Endodermal cell (in vitro differentiated cells): ENCODE measurements at places on chromosomes 11 and 22.

DNA sequence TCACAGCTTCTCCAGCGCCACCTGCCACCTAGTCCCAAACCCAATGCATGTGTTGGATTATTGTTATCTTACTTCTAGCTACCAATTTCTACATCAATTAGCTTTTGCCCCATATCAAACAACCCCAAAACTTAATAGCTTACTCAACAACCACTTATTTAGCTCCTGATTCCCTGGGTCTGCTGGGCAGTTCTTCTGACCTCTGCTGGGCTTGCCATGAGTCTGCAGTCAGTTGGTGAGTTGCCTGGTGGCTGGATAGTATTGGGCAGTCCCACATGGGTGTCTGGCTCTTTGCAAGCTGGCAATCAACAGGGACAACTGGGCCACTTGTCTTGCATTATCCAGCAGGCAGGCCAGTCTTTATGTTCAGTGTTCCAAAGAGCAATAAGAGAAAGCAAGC lies 13.6 kb upstream of the MS4A15 start:
- no peaks in the 10 kb centered on the region for H3K27me3 ChIP-seq
- no peak overlapping the region for H3K27ac ChIP-seq
- no peak for DNase-seq
- no peak overlapping the region for H3K4me3 ChIP-seq

DNA sequence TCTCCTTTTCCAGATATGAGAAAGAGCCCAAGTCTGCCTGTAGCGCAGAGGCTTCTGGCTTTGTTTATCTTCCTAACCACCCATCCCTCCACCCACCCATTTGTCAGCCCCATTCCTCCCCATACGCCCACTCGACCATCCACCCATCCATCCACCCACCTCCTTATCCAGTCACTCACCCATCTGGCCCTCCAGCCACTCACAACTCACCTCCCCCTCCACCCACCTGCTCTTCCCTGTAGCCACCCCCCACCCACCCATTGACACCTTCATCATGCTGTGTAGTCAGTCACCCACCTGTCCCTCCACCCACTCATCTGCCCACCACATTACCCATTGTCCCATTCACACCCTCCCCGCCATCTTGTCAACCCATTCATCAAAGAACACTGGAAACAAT lies 5.5 kb downstream of the CST6 start:
- no peak for DNase-seq
- peaks cover 5% of the 10 kb centered on the region for H3K4me1 ChIP-seq
- H3K27ac ChIP-seq = no peak overlapping the region
- no peaks in the 10 kb centered on the region for H3K27me3 ChIP-seq

GRCh38 chr11:79926707-79927106 lies 485.9 kb upstream of the TENM4 start:
- no peak for DNase-seq
- no peak overlapping the region for H3K27ac ChIP-seq
- no peaks in the 10 kb centered on the region for H3K27me3 ChIP-seq
- no peak overlapping the region for H3K4me3 ChIP-seq
- no peaks in the 10 kb centered on the region for H3K36me3 ChIP-seq
- H3K4me1 ChIP-seq = no peaks in the 10 kb centered on the region

- no peak for DNase-seq
- H3K4me3 ChIP-seq = no peak overlapping the region
- H3K27me3 ChIP-seq = no peaks in the 10 kb centered on the region
- no peak overlapping the region for H3K27ac ChIP-seq
- H3K4me1 ChIP-seq = no peaks in the 10 kb centered on the region
- H3K36me3 ChIP-seq = no peaks in the 10 kb centered on the region
Measured at GRCh38 chr11:86115542-86116385, 46.9 kb upstream of the PICALM start.
